ENCODE measurements at places on chromosomes 1 and 21. TPM values are rescaled to one million over a fixed set of nuclear protein-coding genes. Genes with fewer than 3 reads are reported as not detected.

LMOD1 gene
- total RNA-seq = 29.1 TPM

RWDD3 gene
- total RNA-seq = 12.2 TPM

HFM1 gene
- 0.43 TPM for total RNA-seq

PSMA5 gene
- total RNA-seq = 39.1 TPM

PGLYRP4 gene
- total RNA-seq = not detected

SIM2 gene
- total RNA-seq = under 0.01 TPM

AIRE gene
- total RNA-seq = 0.09 TPM

CRYAA gene
- not detected for total RNA-seq

PLD5 gene
- total RNA-seq = under 0.01 TPM

NBPF10 gene
- total RNA-seq = 2.5 TPM

PLA2G5 gene
- total RNA-seq = 0.92 TPM

TGFBR3 gene
- 77.4 TPM for total RNA-seq

CD1B gene
- not detected for total RNA-seq

TP73 gene
- not detected for total RNA-seq

S100A12 gene
- not detected for total RNA-seq

PDC gene
- 0.28 TPM for total RNA-seq

LCE1C gene
- not detected for total RNA-seq

OXCT2 gene
- total RNA-seq = 1.7 TPM

MMEL1 gene
- not detected for total RNA-seq

WNT2B gene
- 4.1 TPM for total RNA-seq

CRNN gene
- not detected for total RNA-seq

KRTAP10-1 gene
- total RNA-seq = not detected

SMIM12 gene
- 25.4 TPM for total RNA-seq

AUNIP gene
- 0.28 TPM for total RNA-seq

NHLH1 gene
- total RNA-seq = under 0.01 TPM

GGPS1 gene
- total RNA-seq = 19.5 TPM

VWA5B1 gene
- total RNA-seq = not detected

DYNLT5 gene
- total RNA-seq = 0.71 TPM

GPR37L1 gene
- total RNA-seq = under 0.01 TPM

KRTAP19-3 gene
- not detected for total RNA-seq

SLC45A1 gene
- total RNA-seq = 2.0 TPM

YOD1 gene
- total RNA-seq = 4.6 TPM

CHIA gene
- not detected for total RNA-seq

NPR1 gene
- total RNA-seq = 1.5 TPM

OR2M3 gene
- total RNA-seq = not detected

PEAR1 gene
- 1.2 TPM for total RNA-seq

CR1L gene
- total RNA-seq = not detected

RHBG gene
- total RNA-seq = not detected

F13B gene
- not detected for total RNA-seq

SCAMP3 gene
- 34.3 TPM for total RNA-seq

POU3F1 gene
- total RNA-seq = not detected

AADACL4 gene
- 0.83 TPM for total RNA-seq

TNFRSF14 gene
- total RNA-seq = 15.4 TPM

ANKRD35 gene
- 1.9 TPM for total RNA-seq

COL11A1 gene
- 17.2 TPM for total RNA-seq

RIPPLY3 gene
- total RNA-seq = not detected

Data from smooth muscle cell of bladder (primary cell).